Gastroesophageal sphincter (tissue), 4 donors: ENCODE measurements at places on chromosomes 13 and 19. TPM values are rescaled to one million over a fixed set of nuclear protein-coding genes. Genes with fewer than 3 reads are reported as not detected.
A peak's percentile ranks its signal among the peaks of the same experiment; 100 is the strongest.

- ATAC-seq, result no peak
Observed at GRCh38 chr13:85608255-85608829, 190.9 kb downstream of the SLITRK6 start.

- ATAC-seq, result no peak
Observed at GRCh38 chr19:33306853-33307792, 4.8 kb upstream of the CEBPA start.

GRCh38 chr13:69389899-69390298 is 717.7 kb upstream of the ATXN8OS start:
- no peak for ATAC-seq

GRCh38 chr13:27599845-27600553 is 20.3 kb downstream of the LNX2 start:
- no peak for ATAC-seq

DNA sequence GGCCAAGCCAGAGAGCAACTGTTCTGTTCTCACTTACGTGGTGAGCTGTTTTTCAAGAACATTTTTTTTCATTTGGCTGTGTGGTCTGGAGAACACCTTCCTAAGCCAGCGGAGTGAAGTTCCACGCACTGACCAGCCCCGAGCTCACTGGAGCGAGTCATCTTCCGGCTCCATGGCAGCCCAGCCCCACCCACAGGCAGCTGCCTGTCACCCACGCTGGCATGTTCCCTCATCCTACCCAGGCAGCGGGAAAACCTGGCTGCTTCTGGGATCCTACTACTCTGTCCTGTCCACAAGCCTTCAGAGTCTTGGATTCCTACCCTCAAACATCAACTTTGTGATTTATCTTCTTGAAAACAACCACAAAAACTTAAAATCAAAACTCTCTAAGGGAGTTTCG is 76.2 kb downstream of the GGACT start:
- ATAC-seq, result no peak

DNA sequence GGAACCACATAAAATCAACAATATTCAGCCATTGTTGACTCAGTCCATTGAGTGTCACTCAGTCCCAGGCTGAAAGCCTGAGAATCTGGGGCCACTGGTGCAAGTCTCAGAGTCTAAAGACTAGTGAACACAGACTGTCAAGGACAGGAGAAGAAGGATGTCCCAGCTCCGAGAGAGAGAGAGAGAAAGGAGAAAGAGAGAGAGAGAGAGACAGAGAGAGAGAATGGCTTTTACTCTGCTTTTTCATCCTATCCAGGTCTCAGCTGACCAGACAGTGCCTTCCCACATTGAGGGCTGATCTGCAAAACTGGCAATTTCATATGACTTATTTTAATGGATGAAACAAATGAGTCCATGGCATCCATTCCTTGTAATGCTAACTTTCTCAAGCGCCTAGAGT is 984.1 kb downstream of the UQCRFS1 start:
- ATAC-seq, result no peak

DNA sequence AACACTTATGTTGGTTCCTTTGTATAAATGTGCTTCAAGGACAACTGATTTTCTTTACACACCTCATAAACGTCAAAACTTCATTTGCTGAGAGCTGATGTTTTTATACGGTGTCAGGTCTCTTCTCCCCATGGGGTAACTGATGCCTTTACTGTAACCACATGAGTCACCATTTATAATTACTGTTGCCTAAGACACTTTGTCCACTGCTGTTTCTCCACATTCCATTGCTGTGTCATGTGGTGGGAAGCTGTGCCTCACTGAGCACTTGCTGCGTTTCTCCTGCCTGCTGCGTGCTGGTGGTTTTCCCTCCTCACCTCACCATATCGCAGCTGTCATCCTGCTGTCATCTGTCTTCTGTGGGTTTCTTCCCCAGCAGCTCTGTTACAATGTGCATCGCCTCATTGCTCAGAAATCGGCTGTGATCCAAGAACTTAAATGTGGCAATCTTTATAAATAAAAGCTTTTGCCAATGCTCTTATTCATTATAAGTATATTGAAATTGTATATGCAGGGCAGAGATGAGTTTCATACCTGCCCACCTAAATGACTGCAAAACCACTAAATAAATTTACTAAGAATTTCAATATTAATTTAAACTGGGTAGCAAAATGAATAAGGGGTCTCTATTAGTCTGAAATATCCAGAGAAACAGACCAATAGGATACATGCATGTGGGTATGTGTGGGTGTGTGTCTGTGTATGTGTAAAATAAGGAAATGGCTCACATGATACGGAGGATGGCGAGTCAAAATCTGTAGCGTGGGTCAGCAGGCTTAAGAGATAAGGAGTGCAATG is 547.0 kb upstream of the SLITRK5 start:
- no peak for ATAC-seq

DNA sequence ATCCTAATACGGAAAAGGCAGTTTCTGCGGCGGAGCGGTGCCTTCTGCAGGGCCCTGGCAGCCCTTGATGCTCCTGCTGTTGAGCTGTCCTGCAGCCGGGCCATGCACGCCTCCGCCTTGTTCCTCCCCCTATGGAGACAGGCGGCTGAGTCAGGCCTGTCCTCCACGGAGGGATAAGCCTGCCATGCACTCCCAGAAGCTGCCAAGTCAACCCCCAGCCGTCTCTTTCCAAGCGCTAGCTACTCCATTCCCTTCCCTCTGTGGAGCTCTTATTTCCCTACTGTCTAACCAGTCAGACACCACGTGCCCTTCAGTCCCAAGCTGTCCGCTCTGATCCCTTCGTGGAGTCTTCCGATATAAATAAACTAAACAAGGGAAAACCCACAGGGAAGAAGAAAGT is 197.0 kb downstream of the COL4A1 start:
- ATAC-seq, result peak; percentile 84

GRCh38 chr19:5703819-5704818 is 14.0 kb downstream of the RPL36 start:
- no peak for ATAC-seq

- ATAC-seq, result no peak
Observed at GRCh38 chr19:16227837-16228636, 30.3 kb downstream of the AP1M1 start.

- ATAC-seq, result no peak
Observed at GRCh38 chr19:870963-871401, 11.5 kb downstream of the CFD start.

GRCh38 chr13:102395174-102395573 is 6.7 kb downstream of the FGF14 start:
- no peak for ATAC-seq

DNA sequence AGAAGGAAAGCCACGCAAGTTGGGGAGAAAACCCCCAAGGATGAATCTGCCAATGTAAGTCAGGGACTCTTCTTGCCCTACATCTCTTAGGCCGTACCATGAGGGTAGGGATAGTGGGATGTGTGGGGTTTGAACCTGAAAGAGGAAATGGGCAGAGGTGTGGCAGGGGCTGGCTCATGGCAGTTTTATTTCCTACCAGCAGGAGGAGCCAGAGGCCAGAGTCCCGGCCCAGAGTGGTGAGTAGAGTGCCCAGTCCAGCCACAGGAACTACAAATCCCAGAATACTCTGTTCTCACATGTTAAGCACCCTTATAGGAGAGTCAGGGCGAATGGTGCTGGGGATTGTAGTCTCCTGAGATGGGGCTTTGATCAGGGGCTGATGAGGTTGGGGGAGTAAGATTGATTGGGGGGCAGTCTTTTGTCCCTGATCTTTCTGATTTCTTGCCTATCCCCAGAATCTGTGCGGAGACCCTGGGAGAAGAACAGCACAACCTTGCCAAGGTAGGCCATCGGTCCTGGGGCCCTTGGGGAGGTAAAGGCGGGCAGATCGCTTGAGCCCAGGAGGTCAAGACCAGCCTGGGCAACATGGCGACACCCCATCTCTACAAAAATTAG is 16.5 kb downstream of the VASP start:
- peak; percentile 95 for ATAC-seq

DNA sequence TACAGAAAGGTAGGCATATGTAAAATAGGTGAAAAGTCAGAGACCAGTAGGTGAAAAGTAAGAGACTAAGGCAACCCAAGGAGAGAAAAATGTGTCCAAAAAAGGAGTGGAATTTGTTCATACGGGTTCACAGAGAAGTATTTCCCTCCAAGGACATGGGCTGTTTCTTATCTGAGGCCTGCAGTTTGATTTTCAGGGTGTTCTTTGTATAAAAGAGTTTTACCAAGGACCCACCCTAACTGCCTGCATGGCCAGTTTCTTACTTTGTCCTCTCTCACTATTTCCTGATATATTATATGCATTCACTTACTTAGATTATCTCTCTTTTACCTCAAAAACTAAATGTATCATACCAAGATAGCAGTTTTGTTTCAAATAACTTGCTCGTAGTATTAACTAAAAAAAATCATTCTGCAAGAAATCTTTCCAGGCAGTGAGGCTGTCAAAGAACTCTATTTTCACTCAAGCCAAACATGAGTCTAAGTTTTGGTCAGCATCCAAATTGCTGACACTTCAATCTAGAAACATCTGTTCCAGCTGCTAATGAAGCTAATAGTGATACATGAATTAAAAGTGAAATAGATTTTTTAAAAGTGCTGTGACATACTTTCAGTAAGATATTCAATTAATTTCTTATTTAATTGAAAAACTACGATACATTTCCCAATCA is 141.4 kb upstream of the SGCG start:
- ATAC-seq, result no peak

- ATAC-seq, result no peak
Observed at GRCh38 chr19:18562086-18562485, 4.4 kb downstream of the KXD1 start.

- no peak for ATAC-seq
Observed at GRCh38 chr13:45702869-45703391, 810 bp downstream of the CBY2 start.

DNA sequence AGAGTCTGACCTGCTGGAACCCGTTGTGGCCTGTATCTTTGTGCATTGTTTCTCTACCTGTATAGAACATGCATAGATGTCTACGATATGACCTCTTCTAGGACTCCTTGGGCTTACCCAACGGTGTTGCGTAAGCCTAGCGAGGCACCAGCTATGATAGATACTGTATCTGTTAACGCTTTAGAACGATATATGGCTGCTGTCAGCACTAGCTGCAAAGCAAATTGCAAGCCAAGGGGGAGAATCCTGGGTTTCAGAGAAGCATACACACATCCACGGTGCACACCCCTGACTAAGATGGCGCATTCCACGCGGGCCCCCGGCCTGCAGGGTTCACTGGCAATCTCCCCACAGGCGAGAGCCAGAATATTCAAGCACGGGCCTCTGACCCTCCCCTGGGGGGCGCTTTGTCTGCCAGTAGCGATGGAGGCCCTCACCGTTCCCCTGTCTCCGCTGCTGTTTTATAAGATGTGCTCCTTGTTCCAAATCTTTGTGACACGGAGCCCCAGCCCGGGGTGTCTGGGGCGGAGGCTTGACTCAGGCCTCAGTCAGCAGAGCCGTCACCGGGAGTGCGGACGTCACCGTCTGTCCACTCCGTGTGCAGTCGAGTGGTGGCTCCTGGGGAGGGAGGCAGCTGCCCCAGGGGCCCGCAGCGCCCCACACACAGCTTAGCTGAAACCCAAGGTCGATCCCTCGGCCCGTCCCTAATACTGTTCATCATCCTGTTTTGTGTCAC is 12.9 kb upstream of the RPS15 start:
- no peak for ATAC-seq

DNA sequence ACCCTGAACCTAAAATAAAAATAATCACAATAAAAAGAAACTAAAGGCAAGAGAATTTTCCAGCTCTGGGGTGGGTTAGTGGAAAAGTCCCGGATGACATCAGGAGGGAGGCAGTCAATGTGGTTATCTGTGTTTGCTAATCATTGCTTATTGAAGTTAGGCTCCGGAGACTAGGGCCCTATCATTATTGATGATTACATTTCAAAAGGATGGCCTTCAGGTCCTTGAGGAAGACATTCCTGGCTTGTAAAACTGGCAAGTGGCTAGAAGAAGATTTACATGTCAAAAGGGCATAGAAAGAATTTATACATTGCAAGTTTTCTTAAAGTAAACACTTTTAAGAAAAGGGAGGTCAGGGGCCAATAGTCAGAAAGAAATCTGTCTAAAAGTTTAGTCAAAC is 123.4 kb downstream of the POSTN start:
- no peak for ATAC-seq

DNA sequence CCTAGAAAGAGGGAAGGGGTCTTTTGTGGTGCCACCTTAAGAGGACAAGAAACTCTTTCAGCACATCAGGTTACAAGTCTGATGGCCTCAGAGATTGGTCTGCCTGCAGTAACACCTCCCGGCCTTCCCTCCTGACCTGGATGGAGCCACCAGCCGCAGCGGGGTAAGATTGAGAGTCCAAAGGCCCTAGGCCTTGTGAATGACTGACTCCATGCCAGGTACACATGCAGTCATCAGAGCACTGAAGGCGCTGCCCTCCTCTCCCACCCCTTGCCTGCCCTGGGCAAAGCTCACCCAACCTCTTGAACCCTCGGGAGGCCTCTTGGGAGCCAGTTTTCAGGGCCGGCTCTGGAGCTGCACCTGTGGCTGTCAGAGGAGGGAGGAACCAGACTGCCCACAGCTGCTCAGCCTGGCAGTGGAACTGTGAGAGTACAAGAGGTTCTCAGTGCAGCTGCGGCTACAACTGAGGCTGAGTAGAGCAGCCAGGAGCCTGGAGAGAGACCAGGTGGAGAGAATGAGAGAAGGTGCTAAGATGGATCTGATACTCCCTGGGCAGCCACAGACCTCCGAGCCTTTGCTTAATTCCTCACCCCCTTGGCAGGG is 23.8 kb upstream of the C13orf42 start:
- ATAC-seq, result no peak

SHISA7 gene
- not detected for total RNA-seq

ICAM5 gene
- total RNA-seq, result 0.47 TPM

KIR2DL3 gene
- total RNA-seq, result 0.25 TPM

PSPC1 gene
- 42.0 TPM for total RNA-seq

F7 gene
- total RNA-seq, result 0.12 TPM

ALKBH6 gene
- 20.9 TPM for total RNA-seq

IL11 gene
- total RNA-seq, result 0.67 TPM

NLRP7 gene
- not detected for total RNA-seq

ZNF440 gene
- total RNA-seq, result 4.8 TPM

OVOL3 gene
- total RNA-seq, result not detected

APLP1 gene
- total RNA-seq, result 4.7 TPM
